ENCODE measurements at places on chromosomes 16 and 17.

DNA sequence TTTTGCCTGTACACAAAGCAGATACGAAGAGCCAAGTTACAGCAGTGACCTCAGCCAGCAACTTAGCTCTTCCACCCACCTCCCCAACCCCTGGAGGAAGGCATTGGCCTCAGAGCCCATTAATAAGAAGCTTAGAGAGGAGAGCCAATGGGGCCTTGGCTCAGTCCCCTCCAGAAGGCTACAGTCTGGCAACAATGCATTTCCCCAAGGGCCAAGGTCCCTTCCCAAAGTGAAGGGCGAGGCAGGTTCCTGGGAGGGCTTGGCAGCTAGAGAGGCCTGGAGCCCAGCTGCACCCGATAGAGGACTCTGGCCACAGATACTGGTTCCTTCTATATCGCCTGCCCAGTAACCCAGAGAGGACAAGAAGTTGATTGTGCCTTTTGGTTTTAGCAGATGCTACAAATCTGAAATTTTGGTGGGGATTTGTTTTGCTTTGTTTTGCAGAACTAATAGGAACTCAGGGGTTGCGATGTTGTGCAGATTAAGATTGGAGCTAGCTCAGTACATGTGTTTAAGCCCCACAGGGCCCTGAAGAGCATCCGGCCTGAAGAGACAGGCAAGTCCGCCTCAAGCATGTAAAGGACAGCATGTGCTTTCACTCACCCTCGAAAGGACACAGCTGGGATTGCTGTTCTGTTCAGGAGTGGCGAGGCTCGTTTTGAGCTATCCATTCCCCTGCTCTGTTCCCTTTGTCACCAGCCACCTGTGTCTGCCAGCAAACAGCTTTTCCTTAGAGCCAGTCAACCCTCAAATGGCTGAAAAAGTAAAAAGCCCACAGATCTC, 12.0 kb upstream of the PNPO start:
- DNase-seq: no peak

GRCh38 chr17:37820313-37820994, 75.6 kb upstream of the HNF1B start:
- DNase-seq: no peak

- DNase-seq: no peak
These were observed 266.5 kb upstream of the HSBP1 start for GRCh38 chr16:83541231-83541630.

- no peak for DNase-seq
These were observed 166.3 kb upstream of the FOXF1 start for GRCh38 chr16:86343796-86344585.

GRCh38 chr17:5583426-5584382, 605 bp downstream of the NLRP1 start:
- DNase-seq: no peak

DNA sequence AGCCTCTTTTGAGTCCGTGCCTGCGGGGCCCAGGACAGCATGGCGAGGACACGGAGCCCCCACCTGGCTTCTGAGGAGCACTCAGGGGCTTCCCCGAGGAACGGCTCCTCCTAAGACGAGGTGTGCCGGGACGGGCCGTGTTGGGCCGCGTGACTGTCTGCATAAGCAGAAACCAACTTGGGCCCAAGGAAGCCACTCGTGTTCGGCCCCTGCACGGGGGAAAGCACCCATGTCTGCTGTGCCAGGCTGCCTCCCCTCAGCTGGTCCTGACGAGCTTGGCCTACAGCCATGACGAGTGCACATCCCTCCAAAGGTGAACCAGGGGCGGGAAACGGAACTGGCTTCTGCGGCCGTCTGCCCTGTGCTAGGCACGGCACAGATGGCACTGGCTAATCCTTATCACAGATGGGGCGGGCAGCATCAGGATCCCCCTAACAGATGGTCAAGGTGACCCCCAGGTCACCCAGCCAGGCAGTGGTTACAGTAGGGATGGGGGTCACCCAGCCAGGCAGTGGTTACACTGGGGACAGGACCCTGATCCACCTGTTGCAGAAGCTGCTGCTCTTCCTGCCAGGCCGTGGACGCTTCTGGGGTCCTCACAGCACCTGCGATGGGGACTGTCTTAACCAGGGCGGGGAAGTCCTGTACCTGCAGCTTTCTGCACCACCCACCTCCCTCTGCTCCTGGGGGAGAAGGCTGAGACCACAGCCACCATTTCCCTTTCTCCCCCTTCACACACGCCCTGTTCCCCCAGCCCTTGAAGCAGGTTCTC, 25.6 kb downstream of the MRM3 start:
- no peak for DNase-seq

DNA sequence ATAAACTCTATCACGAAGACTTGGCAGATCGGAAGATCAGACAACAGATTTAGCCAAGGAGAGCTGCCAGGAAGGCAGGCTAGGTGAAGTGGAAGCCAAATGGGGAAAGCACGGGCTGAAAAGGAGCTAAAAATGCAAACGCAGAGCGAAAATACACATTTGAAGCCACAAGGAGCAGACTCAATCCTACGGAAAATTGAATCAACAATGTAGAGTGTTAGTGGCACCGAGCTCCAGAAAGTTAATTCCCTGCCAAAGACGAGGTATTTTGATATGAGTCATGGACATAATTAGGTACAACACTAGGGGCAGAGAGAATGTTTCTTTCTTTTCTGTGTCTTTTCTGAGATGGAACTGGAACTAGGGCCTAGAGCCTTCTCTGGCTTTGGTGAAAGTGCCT, 20.7 kb downstream of the GSG1L start:
- DNase-seq: no peak

- no peak for DNase-seq
These were observed 116.1 kb downstream of the C16orf95 start for GRCh38 chr16:87201052-87201451.

DNA sequence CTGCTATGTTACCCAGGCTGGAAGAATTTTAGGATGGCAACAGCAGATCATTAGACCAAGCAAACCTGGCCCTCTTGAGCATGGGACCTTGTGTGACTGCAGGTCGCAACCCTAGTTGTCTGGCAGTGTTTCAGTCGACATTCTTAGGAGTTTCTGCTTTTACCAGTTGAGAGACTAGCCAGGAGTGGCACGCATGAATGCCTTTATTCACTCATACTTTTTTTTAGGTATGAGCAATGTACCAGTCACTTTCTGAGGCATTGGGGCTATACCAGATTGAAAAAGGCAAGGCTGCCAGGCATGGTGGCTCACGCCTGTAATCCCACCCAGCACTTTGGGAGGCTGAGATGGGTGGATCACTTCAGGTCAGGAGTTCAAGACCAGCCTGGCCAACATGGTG, 28.2 kb upstream of the HAS3 start:
- no peak for DNase-seq

GRCh38 chr16:3997231-3997841, 116.8 kb upstream of the CREBBP start:
- DNase-seq: no peak

DNA sequence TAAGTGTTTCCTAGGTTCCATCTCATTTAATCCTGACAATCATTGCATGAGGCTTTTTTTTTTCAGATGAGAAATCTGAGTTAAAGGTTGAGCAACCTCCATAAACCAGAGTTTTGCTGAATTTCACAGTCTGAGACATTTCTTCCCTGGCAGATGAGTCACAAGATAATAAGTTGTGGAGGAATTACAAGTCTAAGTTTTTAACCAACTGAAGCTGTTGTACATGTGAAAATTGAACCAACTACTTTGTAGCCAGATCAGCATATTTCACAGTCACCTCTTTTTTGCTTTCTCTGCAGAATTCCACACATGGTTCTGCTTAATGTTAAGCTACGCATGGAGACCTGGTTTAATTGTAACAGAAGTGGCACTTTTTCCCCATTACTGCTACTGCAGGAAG, 765.6 kb downstream of the CDH11 start:
- no peak for DNase-seq

GRCh38 chr16:73202161-73202729, 154.3 kb upstream of the ZFHX3 start:
- DNase-seq: no peak

DNA sequence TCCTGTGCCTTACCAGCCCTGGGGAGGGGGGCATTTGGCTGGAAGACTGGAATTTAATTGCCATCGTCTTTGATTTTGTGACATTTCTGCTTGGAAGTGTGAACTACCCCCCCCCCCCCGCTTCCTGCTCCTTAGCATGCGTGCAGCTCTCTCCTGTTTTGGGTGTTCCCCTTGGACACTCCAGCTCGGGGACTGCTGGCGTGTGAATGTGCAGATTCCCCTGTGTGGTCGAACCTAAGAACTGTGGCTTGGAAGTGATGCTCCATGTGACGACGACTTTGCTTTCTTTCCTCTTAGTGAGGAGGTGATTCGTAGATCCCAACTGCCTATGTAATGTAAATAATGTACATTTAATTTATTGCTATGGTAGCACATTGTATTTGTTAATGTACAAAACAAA, 26.1 kb downstream of the OR1D5 start:
- DNase-seq: no peak

- no peak for DNase-seq
These were observed 1.6 kb upstream of the SMARCD2 start for GRCh38 chr17:63843910-63844677.

Measured in activated CD4-positive, alpha-beta T cell treated with anti-CD3 and anti-CD28 coated beads for 1 hour (primary cell).